ENCODE measurements at places on chromosomes 7 and 10.

- no peak for ATAC-seq
Measured at GRCh38 chr7:46352004-46352954, 431.2 kb upstream of the IGFBP3 start.

- ATAC-seq: no peak
Measured at GRCh38 chr7:87574630-87575029, 26.1 kb downstream of the ABCB1 start.

DNA sequence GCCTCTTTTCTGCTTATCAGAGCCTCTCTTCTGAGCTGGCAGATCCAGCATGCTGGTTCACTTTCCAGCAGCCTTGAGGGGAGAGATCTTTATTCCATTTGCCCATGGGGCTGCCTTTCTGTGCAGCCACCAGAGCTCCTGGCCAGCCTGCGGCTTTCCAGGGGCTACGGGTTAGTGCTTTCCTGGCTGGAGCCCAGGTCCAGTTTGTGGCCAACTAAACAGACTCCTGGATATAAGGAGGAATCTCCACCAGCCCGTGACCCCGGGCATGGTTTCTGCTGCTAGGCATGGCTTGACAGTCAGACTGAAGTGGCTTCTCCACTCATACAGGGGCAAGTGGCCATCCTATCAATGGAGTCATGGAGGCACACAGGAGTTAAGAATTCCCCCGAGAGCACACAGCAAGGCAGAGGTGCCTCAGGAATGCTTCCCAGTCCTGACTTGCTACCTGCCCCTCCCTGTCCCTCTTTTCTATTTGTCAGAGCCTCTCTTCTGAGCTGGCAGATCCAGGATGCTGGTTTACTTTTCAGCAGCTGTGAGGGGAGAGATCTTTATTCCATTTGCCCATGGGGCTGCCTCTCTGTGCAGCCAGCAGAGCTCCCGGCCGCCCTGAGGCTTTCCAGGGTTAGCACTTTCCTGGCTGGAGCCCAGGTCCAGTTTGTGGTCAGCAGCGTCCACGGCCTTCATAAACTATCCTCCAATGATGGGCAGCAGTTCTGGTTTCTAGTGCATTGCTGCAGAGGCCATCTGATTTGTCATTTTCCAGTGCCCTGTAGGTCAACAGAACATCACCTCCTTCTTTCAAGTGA, 35.9 kb downstream of the TSPAN15 start:
- no peak for ATAC-seq

DNA sequence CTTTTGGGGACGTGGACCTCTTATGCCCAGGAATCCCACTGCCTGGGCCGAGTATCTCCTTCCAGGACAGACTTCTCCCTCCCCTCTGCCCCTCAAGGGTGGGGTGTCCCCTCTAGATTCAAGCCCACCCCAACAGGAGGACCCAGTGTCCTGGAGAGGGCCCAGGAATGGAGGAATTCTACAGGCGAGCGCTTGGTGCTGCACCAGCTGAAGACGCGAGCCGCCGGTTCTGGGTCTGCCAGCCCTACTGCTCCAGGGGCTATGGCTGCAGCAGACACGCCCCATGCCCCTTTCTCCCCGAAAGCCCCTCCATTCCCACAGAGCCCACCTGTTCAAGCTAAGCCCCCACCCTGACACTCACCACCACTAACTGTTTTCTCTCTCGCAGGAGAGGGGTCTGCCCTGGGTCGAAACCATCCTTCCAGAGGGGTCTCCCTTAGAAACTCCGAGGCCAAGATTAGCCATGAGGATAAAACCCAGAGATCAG, 8.6 kb downstream of the CRYGN start:
- no peak for ATAC-seq

DNA sequence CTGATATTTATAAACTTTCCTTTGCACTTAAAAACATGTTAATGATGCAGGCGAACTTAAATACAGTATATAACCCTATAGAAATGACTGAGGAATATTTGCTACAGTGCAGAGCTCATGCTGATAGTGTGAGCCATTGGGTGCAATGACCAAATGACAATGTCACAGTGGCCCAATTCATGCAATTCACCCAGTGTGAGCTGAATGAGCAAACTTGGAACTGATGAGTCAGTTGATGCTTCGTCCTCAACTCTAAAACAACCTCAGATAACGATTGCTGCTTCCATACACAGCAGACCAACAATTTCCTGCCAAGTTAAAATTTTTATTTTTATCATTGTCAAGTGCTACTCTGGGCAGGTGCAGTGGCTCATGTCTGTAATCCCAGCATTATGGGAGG, 12.1 kb upstream of the ZC3HAV1L start:
- no peak for ATAC-seq

DNA sequence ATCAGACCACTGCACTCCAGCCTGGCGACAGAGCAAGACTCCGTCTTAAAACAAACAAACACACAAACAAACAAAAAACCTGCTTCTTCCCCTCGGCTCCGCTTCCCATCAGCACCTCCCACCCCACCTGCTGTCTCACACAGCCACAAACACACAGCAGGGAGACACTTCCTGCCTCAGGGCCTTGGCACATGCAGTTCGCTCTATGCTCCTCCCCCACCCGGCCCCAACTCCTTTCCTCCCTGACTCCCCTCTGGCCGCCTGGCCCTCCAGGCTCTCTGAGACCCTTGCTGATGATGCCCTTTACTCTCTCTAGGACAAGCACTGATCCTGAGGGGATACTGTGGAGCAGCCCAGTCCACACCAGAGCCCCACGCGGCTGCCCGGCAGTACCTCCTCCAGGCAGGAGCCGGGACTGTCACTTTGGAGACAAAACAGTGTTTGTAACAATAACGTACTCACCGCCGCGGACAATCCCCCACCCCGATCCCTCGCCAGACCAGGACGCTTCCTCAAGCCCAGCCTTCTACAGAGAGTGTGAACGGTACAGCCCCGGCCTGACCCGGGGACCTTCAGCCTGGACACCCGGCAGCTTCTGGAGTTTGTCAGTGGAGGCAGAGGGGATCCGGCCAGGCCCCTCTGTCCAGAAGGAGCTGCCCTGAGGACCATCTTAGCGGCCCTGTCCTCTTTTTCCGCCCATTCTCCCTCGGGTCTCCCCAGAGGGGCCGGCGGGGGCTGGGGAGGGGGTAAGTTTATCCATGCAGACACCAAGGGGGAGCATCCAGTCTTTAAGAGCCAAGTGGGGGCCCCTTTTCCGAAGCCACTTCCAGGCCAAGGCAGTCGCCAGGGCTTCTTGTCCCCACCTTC, 50.0 kb upstream of the GTF2IRD1 start:
- no peak for ATAC-seq

DNA sequence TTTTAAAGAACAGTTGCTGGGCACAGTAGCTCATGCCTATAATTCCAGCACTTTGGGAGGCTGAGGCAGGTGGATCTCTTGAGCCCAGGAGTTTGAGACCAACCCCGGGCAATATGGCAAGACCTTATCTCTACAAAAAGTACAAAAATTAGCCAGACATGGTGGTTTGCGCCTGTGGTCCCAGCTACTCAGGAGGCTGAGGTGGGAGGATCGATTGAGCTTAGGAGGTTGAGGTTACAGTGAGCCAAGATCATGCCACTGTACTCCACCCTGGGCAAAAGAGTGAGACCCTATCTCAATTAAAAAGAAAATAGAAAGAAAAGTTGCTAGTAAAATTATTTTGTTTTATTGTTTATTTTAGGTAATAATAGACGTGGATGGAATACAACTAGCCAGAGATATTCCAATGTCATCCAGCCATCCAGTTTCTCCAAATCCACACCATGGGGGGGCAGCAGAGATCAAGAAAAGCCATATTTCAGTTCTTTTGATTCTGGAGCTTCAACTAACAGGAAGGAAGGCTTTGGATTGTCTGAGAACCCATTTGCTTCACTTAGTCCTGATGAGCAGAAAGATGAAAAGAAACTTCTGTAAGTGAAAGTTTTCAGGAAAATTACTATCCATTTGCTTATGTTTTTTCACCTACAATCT, 3.0 kb downstream of the NUP42 start:
- ATAC-seq: no peak

- no peak for ATAC-seq
Measured at GRCh38 chr10:123603130-123603529, 63.0 kb upstream of the GPR26 start.

GRCh38 chr10:33794460-33794859, 460.0 kb upstream of the NRP1 start:
- no peak for ATAC-seq

DNA sequence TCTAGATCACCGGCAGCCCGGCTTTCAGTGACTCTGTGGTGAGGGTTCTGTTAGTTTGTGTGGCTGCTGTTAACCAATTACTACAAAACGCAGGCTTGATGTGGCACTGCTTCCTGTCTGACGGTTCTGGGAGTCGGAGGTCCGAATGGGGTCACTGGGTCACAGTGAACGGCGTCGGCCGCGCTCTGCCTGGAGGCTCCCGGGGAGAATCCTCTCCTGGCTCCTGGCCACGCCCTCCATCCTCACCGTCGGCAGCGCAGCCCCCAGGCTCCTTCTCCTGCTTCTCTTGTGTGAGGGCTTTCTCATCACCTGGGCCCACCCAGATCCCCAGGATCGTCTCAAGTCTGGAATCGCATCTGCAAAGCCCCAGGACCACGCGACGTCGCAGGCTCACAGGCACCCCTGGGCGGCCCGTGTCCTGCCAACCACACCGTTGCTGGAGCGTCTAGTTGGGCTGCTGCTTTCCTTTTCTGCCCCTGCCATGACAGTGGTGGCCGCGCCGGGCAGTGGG, 31.8 kb upstream of the NKX6-2 start:
- no peak for ATAC-seq

- ATAC-seq: no peak
Measured at GRCh38 chr10:112914288-112914952, 35.6 kb upstream of the TCF7L2 start.

GRCh38 chr10:5603091-5603847, 63.1 kb downstream of the ASB13 start:
- no peak for ATAC-seq

DNA sequence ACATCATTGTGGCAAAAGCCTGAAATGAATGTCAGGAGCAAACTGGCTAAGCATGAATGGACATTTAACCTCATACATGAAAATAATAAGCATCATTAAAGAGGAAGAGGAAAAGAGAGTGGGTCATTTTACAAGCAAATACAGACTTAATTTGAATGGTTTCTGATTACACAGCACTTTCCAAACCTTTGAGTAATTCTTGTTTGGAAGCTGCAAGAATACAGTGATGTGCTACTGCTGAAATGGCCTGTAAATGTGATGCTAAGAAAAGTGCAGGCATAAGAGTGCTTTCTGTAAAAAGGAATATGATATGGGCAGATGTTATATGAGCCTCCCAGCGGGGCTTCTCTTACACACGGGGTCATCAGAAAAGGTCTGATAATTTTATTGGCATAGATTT, 30.2 kb downstream of the TAS2R16 start:
- no peak for ATAC-seq

DNA sequence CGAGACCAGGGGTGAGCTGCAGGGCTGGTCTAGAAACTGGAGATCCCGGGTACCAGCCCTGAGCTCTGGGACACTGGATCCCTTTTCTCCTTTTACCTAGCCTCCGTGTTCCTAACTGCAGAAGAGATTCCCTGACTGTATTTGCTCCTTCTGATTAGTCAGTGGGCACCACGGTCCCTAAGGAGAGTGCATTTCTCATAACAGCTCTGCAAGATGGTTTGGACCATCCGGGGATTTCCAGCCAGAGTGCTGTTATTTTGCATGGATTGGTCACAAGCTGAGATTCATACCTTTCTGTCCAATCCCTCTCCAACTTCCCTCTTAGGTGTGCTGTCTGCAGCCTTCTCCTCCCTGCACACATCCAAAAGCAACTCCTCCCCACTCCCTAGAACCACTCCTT, 122.6 kb downstream of the MYL10 start:
- ATAC-seq: no peak

DNA sequence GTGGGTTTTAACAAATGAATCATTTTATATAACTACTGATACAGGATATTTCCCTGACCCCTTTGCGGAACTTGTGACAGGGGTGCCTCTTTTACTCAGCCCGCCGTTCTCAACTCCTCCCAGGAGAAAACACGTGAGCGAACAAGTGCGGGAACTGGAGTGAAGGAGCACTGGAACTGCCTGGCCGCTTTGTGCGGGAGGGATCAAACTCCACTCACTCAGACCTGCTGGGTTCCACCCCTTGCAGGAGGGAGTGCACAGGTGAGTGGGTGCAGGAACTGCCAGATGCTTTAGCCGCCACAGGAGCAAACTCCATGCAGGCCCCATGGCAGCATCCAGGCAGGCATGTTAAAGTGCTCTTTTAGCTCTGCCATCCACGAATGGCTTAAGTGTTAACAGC, 513.4 kb upstream of the GRM3 start:
- ATAC-seq: peak; percentile 20

DNA sequence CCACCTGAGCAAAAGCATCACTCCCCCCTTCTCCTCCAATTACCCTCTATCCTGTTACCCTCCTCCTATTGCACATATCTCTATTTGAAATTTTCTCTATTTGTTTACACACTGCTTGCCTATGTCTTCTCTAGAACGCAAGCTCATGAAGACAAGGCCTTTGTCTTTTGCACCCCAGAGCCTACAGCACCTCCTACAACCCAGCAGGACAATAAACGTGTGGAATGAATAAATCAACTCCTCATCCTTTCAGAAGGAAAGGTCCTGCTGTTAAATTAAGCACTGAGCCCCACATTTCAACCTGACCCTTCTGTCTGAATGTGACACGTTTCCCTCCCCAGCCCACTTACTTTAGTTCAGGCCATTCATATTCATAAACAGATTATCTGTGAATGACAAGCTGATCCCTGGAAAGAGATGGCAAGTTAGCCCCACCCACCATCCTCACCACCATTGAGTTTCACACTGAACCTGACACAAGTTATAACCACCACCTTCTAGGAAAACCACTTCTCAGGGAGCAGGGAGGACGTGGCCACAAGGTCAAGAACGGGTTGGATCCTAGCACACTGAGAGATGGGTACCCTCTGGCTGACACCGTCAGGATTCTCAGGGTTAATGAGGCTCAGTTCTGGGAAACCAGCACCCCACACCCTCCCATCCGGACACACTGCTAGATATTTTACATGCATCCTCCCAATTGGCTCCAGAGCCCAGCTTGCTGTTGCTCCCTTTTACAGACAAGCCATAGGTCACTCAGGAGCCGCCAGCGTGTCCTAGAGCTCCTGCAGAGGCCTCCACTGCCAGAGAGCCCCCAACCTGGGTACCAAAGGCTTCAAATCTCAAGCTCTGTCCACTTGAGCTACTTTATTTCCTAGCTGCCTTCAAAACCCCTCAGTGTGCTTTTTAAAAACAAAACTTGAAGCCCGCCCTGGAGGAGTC, 934 bp downstream of the PRTFDC1 start:
- ATAC-seq: peak; percentile 5

DNA sequence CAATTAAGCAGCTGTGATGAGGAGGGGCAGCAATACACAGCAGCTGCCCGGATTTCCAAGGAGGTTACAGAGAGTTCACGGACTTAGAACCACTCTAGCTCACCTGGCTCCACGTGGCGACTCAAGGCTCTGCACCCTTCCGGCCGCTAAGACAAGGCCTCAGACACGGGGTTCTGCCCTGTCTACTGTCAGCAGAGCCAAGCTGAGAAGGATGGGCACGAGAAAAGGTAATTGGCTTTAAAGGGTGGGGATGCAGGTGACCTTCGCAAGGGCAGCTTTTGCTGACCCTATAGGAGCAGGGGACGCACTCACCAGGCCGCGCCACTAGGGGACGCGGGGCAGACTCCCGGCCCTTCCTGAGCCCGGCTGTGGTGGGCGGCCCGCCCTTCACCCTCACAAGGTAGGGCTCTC, 152.4 kb downstream of the KIF20B start:
- no peak for ATAC-seq

Data from stimulated activated memory B cell treated with anti-CD40 and anti-IgM and Interleukin-4, amounts not matched to agents 10 μg/mL and 1 μg/mL and 100 μg/mL, for 72 hours (primary cell).